ENCODE measurements at places on chromosomes 6 and 20.

GRCh38 chr6:15990179-15990578 lies 138.7 kb upstream of the MYLIP start:
- DNase-seq, result no peak

DNA sequence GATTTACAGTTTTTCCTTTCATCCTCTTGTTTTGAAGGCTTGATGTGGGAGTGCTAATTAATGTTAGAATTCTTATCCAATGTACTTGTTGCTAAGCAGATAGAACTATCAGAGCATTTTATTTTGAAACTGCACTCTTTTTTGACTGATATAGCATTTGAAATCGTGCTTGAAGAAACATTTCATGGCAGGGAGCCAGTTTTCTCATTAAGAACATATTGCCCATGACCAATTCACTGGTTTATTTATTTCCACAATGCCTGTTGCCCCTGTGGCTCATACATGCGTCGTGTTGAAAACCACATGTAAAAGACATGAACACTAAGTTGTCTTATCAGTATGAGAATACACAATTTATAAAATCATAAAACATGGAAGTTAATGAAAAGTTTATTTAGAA lies 479.7 kb upstream of the FLRT3 start:
- DNase-seq, result no peak

DNA sequence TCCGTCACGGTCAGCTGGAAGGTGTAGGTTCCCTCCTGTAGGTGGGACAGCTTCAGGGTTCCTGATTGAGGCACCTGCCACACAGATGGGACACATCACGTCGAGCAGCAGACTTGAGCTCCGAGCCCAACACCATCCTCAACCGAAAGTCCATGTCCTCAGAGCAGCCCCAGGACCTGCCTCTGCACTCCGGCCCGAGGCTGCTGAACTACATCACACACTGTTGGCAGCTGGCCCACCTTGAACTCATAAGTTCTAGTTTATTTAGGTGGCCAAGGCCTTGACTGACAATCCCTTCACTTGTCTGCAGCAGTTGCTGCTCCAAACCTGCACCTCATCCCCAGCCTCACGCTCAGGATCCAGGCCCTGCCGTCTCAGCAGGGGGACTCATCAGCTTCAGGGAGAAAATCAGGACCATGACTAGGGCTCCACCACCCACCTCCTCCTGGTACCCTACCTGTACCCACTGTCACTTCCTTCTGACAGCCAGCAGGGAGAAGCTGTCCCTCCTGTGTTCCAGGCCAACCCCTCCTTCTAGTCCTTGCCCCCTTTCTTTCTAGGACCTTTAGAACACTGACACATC lies 21.0 kb downstream of the LRP11 start:
- DNase-seq, result no peak

DNA sequence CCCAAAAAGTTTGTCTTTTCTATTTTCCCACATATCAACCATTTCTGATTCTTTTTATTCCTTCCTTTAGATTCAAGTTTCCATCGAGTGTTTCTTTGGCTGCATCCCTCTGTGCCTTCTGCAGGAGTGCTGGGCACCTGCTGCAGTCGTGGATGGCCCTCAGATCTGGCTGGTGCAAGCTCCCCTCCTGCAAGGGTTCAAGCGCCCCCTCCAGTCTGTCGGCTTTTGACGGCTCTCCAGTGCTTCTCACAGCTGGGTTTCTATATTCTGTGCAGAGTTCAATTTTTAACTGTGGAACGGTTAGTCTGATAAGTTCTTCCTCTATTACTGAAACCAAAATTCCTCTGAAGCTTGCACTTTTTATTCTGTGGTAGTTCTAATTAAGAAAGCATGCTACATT lies 132.1 kb downstream of the HUS1B start:
- DNase-seq, result no peak

- no peak for DNase-seq
These were observed 216.4 kb downstream of the DLL1 start for GRCh38 chr6:170074435-170074834.

DNA sequence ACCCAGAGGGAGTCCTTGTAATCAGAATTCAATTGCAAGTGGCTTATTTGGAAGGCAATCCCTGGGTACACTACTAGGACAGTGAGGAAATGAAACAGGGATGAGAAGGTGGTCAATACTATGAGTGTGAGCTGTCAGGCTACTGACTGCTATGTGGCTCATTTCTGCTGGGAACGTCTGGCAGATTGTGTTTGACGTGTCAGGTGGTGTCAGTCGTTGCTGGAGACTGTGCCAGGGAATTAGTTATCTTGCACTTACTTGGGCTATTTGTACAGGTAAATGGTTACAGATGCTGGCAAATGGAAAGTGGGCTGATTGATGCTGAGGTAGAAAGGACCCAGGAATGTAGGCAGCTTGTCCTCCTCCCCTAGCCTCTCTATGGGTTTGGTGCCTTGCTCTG lies 17.4 kb downstream of the CST4 start:
- DNase-seq, result no peak

GRCh38 chr20:11162026-11162775 lies 488.4 kb upstream of the JAG1 start:
- DNase-seq, result no peak

GRCh38 chr20:15710636-15711035 lies 862.6 kb downstream of the KIF16B start:
- no peak for DNase-seq

- DNase-seq, result no peak
These were observed 30.2 kb upstream of the SGK1 start for GRCh38 chr6:134347885-134348805.

DNA sequence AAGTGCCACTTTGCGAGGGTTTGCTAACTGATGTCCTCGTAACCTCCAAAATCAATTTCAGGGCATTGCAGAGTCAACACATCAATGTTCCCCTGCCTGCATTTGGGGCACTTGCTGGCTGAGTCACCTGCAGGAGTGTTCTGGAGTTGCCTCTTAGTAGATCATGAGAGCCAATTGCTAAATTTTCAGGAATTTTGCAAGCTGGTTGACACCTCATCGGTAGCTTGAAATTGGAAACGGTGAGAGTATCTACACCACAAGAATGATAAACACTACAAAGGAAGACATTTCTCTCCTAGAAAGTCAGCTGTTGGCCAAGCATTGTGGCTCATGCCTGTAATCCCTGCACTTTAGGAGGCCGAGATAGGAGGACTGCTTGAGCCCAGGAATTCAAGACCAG lies 10.8 kb upstream of the BFSP1 start:
- no peak for DNase-seq

DNA sequence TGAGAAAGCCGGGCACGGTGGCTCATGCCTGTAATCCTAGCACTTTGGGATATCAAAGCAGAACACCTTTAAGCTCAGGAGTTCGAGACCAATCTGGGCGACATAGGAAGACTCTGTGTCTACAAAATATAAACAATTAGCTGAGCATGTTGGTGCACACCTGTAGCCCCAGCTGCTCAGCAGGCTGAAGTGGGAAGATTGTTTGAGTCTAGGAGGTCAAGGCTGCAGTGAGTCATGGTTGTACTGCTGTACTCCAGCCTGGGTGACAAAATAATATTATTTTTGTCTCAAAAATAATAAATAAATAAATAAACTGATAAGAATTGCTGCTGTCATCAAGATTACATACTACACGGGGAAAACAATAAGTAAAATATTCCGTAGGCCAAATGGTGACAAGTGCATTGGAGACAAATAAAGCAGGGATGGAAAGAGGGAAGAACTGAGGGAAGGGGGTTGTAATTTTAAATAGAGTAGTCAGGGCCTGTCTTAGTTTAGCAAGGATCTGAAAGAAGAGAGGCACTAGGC lies 14.0 kb upstream of the TOP1 start:
- no peak for DNase-seq

GRCh38 chr6:36639171-36639808 lies 39.2 kb upstream of the CDKN1A start:
- DNase-seq, result no peak

DNA sequence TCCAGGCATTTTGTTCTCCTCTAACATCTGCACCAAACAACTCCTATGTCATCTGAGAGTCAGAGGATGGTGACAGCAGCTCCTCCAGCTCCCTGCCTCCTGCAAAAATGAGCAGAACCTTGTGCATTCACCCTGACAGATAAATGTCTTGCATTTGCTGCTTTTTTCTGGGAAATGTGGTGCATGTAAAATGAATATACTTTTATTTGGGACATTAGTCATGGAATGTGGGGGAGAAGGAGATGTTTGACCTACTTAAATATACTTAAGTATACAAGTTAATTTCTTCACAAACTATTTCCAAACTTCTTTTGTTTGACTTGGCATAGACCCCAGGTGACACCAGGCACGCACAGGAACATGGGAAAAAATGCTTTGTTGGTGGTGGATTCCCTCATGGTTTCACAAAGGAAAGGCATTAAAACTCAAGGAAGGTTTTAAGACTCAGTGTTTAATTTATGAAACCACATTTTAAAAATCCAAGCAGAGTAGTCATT lies 181.8 kb upstream of the MCHR2 start:
- DNase-seq, result no peak

DNA sequence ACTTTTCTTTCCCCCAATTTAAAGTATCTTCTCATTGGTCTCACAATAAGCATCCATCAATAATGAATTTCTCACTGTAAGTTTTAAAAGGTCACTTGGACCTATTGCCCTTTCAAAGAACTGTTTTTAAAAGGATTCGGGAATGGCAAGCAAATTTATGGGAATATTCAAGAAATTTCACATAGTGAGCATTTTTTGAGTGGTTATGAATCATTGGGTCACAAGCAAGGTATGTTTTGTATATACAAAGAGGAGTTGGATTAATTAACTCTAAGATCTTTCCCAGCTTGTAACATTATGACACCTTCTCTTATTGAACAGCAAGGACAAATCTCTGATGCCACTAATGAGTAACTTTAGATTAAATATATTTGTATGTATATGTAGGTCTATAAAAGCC lies 165.0 kb downstream of the MOXD1 start:
- no peak for DNase-seq

DNA sequence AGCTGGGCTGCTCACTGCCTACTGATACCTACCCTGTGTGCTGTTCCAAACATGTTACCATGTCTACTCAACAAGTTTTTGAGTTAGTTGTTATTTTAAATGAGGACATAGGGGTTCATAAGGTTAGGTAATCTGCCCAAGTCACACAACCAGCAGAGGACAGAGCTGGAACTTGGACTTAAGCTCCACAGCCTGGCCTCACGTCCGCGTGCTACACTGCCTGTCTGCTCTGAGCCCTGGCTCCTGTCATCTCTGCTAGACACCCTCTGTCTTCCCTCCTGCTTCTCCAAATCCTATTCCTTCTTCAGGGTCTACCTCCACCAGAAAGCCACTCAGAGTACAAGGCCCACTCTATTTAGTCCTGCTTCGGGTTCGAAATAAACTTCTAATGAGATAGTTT lies 18.2 kb downstream of the ANKRD66 start:
- DNase-seq, result no peak

GRCh38 chr20:11838076-11838636 lies 79.5 kb upstream of the BTBD3 start:
- no peak for DNase-seq

- no peak for DNase-seq
These were observed 278.8 kb upstream of the IMPG1 start for GRCh38 chr6:76351275-76351674.

DNA sequence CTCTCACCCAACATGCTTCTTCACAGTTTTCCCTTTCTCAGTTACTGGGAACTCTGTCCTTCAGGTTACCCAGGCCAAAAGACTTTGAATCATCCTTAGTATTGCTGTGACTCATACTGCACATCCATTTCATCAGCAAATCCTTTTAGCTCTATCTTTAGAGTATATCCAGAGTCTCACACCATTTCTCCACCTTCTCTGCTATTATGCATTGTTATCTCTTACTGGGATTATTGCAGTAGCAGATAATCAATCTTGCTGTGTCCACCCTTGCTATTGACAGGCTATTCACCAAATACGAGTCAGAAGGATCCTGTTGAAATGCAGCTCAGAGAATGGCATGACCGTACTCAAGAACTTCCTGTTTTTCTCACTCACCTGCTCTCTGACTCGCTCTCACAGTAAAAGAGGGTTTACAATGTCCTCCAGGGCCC lies 57.3 kb downstream of the BCKDHB start:
- DNase-seq, result no peak

GRCh38 chr6:155108070-155108820 lies 113.1 kb downstream of the TIAM2 start:
- no peak for DNase-seq

- no peak for DNase-seq
These were observed 19.4 kb downstream of the TGM2 start for GRCh38 chr20:38145729-38146075.

DNA sequence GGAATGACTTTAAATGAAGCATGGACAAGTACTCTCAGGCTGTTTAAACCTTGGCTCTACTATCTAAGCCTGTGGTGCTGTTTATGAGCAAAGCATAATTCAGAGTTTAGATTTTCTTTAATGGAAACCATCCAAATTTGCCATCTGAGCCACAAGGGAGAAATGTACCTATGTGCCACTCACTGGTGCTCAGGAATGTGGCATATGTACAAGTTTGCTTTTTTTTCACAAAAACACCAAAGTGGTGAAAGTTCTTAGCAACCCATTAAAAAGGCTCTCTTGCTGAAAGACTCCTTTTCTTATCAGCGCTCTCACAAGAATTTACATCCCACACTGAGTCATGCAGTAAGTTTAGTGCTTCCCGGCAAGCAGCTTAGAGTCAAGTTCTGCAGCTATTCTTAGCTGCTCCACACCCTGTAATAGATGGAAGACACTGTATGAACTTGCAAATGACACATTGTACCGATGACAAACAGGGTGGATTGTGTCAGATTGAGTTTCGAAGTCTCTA lies 57.3 kb upstream of the MLIP start:
- no peak for DNase-seq

GRCh38 chr20:58852543-58853271 lies at the start of gene GNAS:
Gene GNAS, plus strand, starts transcription at chr20:58852716.
- DNase-seq, result peak; percentile 30

DNA sequence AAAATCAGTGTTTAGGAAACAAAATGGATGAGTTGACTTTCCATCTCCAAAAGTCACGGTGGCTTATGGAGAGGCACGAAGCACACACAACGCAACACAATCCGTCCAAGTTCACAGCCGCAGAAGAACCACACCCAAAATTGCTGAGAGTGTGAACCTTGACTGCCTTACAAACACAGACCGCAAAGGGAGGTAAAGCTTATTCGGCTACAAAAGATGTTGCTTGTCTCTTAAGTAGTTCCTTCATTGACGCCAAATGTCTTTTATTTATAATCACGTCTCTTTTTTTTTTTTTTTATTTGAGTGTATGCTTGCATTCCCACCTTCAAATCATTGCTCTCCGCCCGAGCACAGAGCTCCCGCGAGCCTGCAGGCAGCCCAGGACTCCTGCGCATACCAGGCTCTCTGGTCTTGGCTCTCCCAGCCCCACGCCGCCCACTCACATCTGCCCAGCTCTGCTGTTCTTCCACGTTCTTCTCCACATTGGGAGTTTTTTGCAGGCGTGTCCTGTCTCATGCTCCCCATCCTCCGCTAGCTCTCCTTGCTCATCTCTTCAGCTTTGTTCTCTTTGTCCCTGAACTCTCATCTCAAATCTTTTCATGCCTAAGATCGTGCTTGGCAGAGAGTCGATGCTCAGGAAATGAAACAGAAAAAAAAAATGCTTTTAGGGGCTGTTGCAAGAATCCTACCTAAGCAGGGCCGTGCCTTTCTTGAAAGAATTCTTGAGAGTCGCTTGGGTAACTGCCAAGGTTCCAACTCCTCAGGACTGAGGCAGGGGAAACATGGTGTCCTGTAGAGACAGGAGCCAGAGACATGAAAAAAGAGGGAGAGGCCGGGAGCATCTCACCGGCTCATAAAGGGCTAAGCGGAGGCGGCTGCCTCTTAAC lies 25.8 kb downstream of the LY86 start:
- no peak for DNase-seq

GRCh38 chr6:144379356-144379755 lies 94.2 kb downstream of the UTRN start:
- DNase-seq, result no peak

Measured in effector memory CD4-positive, alpha-beta T cell (primary cell).